Gastrocnemius medialis (tissue), 4 donors: ENCODE measurements at places on chromosomes 2 and 18.

GRCh38 chr2:100248971-100249370 is 73.3 kb downstream of the LONRF2 start:
- DNase-seq: no peak

DNA sequence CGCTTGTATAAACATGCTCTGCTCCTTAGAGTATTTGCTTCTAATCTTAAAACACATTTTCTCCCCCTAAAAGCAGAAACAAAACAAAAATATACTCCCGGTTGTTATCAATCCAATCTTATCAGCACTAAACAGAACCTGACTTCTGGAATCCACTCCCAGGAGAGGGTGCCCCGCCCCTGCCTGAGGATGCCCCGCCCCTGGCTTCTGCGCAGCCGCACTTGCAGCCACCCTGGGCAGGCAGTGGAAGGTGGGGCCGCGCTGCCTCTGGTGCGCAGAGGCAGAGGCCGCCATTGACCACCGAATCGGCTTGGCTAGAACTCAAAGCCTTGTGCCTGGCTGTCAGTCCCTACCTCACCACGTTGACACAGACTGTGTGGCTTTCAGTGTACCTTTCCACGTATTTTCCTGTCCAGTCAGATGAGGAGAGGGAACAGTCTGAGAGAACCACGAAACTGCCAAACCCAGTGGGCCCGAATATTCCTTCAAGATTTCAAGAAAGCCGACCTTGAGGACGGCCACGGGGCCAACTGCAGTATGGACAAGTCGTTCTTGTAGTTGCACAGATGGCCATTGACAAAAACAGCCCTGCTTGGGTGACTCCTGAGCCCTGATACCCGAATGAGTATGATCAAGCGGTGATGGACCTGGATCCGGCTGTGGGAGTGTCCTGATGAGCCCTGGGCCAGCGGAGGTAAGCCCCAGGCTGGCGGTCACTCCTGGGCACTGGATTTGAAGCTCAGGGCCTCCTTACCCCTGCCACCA is 46.2 kb upstream of the ARHGAP28 start:
- DNase-seq: no peak

DNA sequence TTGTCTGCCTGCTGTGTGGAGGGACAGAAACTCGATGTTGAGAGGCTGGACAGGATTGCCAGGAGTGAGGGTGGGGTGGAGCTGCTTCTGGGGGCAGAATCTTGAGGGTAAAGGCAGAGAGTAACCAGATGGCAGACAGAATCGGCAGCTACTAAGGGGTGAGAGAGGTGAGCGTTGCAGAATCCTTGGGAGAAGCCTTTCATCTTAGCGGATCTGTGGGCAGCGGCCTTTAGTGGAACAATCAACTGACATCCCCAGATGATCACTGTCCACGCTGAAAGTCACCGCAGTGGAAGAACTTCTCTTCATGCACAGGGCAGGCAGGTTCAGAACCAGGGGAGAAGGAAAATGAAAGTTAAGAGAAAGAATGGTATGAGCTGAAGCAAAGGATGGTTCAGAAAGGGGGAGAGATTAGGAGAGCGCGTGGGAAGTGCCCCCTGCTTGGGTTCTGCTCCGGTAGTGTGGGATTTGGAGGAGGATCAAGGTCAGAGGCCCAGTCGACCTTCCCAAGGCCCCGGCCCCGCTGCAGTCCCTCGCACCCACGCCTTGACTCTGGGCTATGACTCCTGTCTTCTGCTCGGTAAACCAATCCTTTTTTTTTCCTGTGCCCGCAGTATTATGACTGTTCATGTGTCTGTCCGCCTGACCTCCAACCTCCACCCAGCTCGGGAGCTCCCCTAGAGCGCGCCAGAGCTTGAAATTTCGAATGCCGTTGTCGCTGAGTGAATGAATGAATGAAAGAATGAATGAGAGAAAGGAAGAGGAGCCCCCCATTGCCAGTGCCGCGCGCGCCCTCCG is 584 bp downstream of the BOLA3 start:
- DNase-seq: no peak

DNA sequence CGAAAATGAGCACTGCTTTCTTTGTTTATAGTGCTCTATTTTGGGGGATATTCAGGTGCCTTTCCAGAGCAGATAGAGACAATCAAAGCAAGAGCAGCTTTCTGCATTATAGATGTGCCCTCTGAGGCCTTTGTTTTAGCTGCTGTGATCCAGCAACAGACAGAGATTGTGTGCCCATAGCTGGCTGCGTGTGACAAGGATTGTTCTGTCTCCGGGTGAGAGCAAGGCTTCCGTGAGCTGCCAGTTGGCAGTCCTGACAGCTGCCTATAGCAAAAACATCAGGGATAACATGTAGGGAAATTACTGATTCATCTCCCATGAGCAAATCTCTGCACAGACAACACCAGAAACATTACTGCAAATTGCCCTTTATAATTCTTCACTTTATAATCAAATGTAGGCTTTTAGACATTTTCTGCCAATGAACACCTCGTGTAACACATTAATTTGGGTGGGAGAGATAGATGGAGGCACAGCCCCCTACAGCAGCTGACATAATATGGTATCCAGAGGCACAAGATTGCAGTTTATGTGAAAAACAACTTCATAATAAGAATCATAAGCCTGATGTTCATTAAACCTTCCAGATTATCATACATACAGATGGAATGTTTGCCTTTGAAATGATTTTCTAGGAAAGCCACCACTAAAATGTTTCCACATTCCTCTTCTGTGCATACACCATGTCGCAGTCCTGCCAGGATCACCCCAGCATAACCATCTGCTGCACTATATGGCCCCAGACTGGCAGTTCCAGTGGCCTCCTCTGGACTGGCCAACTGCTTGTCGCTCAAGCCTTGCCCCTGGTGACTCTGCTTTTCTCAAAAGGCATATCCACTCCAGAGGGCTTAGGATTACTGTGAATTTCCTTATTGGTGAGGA is 131.2 kb downstream of the TRIB2 start:
- DNase-seq: no peak

GRCh38 chr2:158484892-158485556 is 28.3 kb downstream of the PKP4 start:
- no peak for DNase-seq
